ENCODE measurements at places on chromosomes 7 and 10.

- DNase-seq, result no peak
These were observed 158.0 kb upstream of the TNS3 start for GRCh38 chr7:47739891-47740290.

DNA sequence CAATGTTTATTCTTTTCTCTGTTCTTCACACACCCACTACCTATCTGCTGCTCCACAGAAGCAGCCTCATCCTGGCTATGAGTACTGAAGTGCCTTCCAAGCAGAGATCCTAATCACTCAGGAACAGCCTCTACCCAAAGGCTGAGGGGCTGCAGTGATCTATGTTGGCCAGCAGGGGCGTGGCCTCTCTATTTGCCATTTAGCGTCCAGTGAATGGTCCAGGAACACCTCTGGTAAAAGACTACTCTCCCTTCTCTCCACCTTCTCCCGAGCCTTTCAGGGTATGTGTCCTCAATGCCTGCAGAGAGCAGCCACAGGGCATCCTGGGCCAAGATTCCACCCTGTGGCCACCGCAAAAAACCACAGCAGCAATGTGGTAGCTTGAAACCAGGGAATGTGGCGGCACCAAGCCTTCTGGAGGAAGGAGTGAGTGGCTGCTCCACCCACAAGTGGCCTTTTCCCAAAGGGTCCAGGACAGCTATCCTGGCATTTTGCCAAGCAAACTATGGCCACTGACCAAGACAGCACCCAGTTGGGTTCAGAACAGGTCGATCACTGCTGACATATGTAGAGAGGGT, 70.9 kb downstream of the SYPL1 start:
- DNase-seq, result peak; percentile 5

GRCh38 chr7:101717628-101718357, 88.7 kb upstream of the MYL10 start:
- no peak for DNase-seq

DNA sequence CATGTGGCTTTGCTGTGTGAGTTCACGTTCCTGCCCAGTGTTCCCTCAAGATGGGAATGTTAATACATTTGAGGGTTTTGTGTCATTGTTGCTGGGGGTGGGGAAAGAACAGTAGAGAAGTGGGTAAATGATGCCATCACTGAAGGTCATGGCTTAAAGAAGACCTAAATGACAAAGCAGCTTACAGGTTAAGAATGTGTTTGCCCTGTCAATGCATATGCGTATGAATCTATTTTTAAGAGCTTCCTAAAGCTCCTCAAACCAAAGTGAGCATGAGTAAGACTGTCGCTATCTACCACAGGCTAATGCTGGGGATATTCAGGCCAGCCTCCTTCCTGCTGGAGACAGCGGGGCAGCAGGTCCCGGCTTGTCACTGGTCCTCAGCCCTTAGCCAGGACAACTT, 162.9 kb downstream of the CREB5 start:
- no peak for DNase-seq

DNA sequence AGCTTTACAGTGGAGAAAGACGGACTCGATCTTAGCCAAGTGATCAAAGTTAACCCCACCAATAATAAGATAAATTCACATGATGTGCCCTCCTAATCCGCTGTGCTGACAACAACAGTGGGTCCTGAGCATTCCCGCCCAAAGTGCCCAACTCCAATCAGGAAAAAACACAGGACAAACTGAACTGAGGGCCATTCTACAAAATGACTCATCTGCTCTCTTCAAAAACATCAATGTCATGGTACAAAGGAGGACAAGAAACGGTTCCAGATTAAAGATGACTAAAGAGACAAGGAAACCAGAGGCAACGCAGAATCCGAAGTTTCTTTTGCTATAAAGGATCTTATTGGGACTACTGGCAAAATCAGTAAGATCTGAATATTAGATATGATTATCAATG, 79.4 kb downstream of the CTBP2 start:
- no peak for DNase-seq

DNA sequence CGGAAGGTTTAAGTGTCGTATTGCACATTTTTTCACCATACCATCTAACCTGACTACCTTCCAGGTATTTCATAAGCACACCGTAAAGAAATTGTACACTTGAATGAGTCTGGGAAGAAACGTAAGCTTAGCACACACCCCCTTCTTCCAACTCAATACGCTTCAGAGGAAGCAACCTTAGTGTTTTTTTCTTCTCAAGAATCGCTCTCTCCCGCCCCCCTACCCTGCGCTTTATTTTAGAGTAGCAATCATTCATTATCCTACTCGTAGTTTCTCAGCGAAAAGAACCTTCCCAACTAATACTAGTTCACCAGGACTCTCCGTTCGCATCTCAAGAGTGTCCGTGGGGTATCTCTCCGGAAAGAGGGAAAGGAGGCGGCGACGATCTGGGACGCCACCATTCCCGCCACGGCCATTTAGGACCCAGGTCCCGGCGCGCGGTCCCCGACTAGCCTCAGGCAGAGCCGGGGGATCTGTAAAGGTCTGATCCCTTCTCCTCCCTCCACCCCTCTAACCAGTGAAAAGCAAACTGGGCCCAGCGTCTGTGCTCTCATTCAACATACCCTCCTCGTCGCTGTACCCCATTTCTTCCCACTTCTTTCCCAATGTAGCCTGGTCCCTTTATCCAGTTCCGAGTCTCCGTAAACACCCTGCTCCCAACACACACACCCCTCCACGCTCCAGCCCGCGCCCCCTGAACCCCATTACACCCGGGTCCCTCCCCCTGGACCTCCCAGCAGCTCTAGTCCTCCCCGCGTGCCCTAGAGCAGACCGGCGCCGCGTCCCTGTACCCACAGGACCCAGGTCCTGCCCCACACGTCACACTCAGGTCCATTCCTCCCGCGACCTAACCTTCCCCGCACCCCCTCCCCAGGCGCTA, 16.0 kb downstream of the MYOZ1 start:
- DNase-seq, result no peak

DNA sequence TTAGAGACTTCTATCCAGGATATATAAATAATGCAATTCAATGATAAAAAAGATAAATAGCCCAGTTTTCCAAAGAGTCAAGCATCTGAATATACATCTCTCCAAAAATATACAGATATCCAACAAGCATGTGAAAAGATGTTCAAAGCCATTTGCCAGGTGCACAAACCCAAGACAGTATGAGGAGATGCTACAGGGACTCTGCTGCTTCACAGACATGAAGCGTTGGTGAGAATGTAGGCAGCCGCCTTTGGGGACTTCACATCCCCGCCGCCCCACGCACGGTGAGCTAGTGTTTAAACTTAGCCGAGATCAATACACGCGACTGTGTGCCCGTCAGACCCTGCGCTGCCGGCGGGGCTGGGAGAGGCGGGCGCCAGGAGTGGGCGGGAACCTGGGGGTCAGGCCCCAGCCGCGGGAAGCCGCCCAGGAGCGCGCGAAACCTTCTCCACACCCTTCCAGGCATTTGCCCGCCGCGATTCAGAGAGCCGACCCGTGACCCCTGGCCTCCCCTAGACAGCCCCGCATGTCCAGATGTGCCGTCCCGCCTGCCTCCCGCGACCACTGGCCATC, 927 bp upstream of the ALOX5 start:
- peak; percentile 7 for DNase-seq

DNA sequence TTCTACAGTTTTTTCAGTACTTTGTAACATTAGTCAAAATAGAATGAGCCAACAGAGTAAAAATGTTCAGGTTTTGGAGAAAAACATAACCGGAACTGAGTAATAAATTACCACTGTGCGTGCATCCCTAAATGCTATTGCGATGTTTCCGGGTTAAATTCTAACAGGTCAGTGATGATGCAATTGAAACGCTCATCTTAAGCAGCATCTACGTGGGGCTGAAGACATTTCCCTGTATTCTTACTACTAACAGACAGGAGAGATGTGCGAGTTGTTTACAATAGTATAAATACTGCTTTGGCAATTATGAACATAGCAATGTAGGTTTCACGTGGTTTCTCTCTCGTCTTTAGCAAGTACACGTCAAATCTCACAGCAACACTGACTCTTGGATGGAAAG, 149.4 kb downstream of the USP6NL start:
- DNase-seq, result no peak

DNA sequence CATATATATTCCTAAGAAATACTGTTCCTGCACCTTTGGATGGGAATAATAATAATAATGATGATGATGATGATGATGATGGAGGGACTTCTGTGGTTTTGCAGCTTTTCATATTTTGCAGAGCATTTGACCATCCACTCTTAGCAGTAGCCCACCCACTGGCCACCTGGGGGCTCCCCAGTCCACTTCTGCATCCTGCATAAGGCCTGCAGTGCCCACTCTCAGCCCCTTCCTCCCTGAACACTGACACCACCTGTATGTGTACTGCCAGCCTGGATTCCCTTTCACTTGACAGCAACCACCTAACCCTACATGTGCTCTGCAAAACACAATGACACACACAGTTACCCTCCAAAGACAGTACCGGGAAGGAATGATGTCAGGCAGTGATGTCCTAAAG, 131.4 kb downstream of the ADAM12 start:
- no peak for DNase-seq

GRCh38 chr10:43461950-43462349, 25.0 kb downstream of the ZNF487 start:
- no peak for DNase-seq

DNA sequence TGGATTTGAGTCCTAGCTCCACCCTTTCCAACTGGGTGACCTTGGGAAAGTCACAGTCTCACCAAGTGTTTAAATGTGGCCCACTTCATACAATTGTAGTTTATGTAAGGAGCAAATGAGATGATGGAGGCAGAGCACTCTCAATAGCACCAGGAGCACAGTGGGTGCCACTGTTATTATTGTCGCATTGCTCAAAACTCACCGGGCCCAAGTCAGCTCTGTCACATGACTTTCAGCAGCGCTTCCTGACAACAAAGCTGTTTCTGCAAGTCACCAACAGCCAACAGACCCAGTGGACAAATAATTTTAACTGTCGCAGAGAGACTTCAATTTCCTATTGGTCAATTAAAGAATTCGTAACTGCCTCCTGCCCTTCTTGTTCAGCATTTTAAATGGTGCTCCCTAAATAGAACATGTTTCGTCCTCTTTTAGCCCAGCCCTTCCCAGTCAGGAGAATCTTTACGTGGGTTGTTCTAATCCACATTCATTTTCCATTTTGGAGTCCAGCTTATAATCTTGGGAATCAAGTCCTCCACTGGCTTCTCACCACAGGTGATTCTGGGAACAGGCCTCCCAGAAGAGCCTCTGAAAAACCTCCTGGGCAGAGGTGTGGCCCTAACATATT, 415.6 kb upstream of the NPVF start:
- no peak for DNase-seq

DNA sequence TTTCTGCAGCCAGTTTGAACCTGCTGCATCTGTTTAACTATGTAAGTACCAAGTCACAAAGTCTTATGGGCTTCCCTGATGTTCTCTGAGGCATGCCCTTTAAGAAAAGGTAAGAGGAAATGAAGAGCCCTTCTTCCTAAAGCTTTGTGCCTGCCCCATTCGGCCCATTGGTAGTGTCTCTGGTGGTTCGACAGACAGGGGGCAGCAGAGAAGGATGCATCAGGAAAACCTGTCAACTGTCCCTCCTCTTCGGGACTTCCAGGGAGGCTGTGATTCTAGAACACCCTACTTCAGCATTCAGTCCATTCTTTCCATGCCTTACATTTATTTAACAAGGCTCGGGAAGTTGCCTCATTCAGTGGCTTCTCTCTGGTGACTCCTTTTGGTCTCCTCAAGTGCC, 1.9 kb upstream of the SFRP4 start:
- no peak for DNase-seq

DNA sequence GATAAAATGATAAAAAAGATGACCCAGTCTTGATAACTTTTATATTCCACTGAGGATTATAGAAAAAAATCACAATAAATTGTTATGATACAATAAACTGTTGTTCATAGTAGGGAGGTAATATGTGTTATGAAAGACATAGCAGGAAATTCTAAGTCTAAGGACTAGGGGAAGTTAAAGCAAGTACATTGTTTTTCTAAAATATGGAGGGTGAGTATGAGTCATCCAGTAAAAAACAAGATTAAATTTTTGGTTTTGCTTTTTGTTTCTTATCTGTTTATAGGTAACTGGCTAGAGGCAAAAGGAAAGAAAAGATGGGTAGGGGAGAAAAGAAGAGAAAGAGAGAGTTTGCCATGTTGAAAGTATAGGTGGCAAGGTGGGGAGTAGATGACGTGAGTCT, 188.4 kb downstream of the POLR1F start:
- DNase-seq, result no peak

DNA sequence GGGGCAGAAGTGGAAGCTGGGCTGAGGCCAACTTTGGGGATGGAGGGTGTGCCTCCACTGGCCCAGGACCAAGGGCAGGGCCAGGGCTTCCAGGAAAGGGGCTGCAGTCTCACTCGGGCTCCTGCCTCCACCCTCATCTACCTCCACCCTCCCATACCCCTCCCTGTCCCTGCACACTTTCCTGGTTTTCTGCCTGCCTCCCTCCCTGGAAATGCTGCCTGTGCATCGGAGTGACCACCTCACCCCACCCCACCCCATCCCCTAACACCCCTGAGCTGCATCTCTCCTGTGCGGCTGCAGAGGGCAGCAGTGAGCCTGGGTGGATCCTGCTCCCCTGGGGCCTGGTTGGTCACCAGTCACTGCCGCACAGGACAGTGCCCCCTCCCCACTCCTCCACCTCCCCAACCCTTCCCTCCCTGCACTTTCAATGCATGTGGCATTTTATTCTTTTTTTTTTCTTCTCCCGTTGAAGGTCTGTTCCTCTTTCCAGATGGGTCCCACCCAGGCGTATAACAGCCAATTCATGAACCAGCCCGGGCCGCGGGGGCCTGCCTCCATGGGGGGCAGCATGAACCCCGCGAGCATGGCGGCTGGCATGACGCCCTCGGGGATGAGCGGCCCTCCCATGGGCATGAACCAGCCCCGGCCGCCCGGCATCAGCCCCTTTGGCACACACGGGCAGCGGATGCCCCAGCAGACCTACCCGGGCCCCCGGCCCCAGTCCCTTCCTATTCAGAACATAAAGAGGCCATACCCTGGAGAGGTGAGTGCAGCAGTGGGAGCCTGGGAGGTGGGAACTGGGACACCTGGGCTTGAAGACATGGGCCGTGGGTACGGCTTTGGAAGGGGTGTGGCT, 54.1 kb upstream of the PPIF start:
- no peak for DNase-seq

GRCh38 chr7:142440219-142440905, 182.5 kb upstream of the PRSS58 start:
- no peak for DNase-seq

DNA sequence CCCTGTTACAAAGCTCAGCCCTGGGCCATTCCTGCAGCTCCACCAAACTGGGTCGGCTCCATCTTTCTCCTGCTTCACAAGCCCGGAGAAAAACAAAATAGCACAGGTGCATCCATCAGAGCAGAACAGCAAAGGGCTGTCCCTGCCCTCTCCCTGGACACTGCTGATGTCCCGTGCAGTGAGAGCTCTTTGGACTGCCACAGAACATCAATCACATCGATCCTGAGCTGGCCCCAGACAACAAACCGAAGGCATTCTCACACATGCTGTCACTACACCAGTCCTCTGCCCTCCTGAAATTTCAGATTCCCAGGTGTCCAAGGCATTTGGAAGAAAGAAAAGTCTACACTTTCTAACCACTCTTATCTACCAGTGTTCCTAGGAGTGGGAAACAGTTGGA, 427.1 kb upstream of the ZMIZ1 start:
- no peak for DNase-seq

Data from effector CD8-positive, alpha-beta T cell (primary cell).